Right ventricle myocardium superior (tissue), 1 donor: ENCODE measurements at places on chromosomes 12 and 14. TPM values are rescaled to one million over a fixed set of nuclear protein-coding genes. Genes with fewer than 3 reads are reported as not detected.

The RPL10L gene
- total RNA-seq, result not detected

GRCh38 chr12:93979189-93979588 lies 169.2 kb upstream of the PLXNC1 start:
- DNase-seq, result no peak

GRCh38 chr12:80776706-80777105 lies 60.0 kb downstream of the MYF5 start:
- no peak for DNase-seq

The MAPK1IP1L gene
- total RNA-seq, result 49.5 TPM
